ENCODE measurements at places on chromosomes 16 and 17.

DNA sequence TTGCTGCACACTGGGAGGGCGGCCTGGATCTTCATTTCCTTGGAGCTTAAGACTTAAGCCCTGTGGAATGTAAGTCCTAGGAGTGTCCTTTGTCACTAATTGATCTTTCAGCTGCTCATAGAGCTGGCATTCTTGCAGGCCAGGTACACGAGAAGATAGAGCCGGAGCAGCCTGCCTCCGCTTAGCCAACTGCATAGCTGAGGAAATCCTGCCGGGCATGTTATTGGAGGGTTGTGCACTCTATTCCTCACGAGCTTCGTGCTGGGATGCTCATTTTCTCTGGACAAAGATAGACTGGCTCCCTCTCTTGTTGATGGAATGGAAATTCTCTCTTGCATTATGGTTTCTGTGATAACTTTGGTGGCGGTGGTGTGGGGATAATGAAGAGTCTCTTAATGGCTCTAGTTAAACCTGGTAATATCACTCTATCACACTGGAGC is 76.9 kb downstream of the RPA1 start:
- no peak for DNase-seq

- DNase-seq = no peak
These were observed 502.2 kb upstream of the CA10 start for GRCh38 chr17:52660692-52661091.

DNA sequence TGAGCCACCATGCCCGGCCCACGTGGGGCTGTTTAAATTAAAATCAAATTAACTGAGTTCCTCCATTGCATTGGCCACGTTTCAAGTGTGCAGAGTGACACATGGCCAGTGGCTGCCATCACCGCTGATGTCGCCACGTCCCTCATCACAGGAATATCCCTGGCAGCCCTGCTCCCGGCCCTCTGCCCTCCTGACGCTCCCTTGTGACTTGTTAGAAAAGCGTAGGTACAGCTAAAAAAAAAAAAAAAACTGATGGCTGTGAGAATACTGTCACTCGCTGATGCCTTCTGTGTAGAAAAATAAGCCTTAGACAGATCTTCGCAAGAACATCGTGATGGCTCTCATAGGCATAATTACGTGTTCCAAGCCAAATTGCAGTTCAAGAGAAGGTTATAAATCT is 21.7 kb downstream of the CARHSP1 start:
- no peak for DNase-seq

- DNase-seq = no peak
These were observed at the start of gene IL21R for GRCh38 chr16:27401768-27402568. Gene IL21R (plus strand): TSS chr16:27402174. CDS start chr16:27430072, 27,898 bp downstream.

DNA sequence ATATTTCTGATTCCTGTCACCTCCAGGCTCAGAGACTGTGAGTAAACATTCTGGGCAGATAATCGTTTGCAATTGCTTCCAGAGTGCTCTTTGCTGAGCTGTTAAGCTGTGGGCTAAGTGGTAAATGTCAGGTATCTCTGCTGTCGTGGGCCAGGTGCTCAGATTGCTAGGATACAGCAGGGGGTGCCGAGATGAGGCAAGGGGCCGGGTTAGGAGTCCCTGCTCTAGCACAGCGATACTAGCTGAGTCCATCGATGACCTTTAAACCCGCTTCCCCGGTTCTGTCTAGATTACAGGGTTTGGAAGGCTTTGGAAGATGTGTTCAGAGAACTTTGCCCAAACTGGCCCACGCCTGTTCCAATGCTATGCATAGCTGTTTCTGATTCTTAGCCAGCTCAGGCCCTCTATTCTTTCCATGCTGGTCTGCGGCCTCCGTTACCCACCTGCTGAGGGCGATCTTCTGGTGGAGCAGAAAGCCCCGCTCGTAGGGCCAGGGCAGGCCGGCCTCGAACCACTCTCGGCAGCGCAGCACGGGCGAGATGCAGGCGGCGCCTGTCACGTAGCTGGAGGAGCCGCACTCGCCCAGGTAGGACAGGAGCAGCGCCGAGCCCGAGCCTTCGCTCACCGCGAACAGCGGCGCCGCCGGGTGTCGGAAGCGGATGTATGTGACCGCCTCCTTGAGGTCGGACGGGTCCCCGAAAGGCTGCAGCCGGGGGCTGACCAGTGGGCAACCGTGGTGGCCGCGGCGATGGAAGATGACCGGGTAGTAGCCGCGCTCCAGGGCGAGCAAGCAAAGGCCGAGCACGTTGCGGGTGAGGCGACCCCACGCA is 979 bp downstream of the ABHD15 start:
- no peak for DNase-seq

- DNase-seq = no peak
These were observed 55.3 kb upstream of the RBFOX3 start for GRCh38 chr17:79666111-79666510.

GRCh38 chr17:57834146-57834741 is 15.6 kb downstream of the MRPS23 start:
- peak; percentile 64 for DNase-seq

DNA sequence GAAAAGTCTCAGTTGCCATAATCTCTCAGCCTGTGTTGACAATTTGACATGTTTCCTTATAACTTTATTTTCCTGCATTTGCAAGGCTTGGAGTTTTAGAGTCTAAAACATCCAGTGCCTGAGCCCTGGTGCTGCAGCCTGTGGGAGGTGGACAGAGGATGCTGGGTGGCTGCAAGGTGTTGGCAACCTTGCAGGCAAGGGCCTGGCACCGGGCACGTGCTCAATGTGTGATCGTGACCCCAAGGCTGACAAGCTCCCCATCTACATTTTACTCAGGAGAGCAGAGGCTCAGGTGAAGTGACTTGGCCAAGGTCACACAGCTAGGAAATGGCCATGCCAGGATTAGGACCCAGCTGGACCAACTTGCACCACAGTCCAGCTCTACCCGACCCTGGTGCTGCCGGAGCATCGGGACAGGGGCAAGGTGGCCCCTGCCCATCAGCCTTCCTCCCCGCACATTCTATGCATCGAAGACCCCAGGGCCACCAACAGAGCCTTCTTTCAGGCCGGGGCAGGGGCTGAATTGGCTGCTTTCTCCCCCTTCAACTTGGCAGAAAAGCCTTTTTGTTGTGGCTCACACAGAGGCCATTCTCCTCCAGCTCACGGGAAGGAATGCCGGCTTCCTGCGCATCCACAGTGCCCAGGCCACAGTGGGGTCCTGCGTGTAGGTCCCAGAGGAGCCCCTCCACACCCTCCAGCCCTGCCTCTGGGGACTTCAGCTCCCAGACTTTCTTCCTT is 23.1 kb downstream of the MMP15 start:
- no peak for DNase-seq

GRCh38 chr16:27185776-27186130 is 17.6 kb upstream of the KDM8 start:
- DNase-seq = no peak

GRCh38 chr16:72560617-72561016 is 388.7 kb upstream of the PMFBP1 start:
- no peak for DNase-seq

- no peak for DNase-seq
These were observed 8.8 kb downstream of the ITGB4 start for GRCh38 chr17:75730065-75730464.

DNA sequence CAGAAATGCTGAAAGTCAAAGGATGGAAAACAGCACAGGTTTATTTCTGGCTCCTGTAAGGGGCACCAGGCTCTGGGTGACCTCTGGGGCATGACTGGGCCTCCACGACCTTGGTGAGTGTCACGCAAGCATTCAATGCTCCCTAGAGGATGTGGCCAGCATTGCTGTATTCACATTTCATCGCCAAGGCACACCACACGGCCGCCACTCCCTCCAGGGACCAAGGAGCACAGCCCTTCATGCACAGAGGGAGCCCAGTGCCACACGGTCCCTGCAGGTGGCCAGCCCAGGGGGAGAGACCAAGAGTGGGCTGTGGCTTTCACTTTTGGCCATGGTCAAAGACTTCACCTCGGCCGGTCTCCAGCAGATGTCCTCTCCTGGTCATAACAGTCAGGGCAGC is 137.4 kb upstream of the TNRC6C start:
- DNase-seq = no peak

- no peak for DNase-seq
These were observed 72.0 kb downstream of the KANSL1 start for GRCh38 chr17:46121165-46121764.

DNA sequence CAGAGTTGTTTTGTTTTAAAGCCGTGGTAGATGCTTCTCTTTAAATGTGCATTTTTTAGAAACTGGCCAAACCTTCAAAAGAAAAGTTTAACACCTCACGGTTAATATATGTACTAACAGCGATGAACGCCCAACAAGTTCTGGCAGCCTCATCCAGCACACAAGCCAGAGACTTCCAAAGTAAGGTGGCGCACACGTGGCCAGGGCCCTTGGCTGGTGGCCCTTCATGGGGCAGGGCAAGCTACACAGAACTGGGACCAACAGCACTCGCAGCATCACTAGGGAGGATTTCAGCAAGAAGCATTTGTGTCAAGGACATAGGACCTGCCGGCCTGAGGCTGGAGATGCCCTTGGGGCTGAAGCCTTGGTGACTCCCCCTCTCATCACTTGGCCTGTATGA is 23.4 kb downstream of the CYB5D2 start:
- DNase-seq = no peak

All from H1 (cell line).